ENCODE measurements at places on chromosomes 2 and 18.

DNA sequence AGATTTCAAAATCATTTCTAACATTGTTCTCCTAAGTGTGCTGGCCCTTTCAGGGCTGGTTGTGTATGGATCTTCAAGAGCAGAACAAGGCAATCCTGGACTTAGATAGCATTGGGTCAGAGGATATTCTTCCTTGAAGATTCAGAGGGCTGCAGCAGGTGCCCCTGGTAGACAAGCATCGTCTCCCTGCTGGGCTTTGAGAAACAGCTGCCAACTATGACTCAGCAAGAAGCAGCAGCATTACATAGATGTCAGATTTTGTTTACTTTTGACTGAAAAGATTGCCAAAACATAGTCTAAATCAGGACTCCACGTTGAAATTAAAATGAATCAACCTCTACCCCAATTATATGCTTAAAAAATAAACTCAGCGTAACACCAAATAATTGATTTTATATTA, 618.8 kb downstream of the SOCS6 start:
- peak; percentile 11 for DNase-seq

DNA sequence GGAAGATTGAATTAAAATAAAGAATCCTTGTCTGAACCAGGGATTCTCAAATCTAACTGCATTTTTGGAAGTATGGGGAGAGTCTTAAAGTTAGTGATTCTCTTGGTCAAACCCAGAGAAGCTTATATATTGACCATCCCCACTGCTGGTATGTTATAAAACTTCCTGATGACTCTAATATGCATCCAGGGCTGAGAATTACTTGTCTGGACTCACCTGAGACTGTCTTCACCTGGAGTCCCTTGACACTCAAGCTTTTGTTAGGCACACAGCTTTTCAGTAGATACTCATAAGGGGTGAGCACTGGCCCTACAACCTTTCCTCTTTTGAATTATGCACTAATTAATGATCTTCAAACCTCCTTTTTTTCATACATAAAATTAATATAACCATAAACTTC, 149.6 kb upstream of the GULP1 start:
- DNase-seq, result no peak

- DNase-seq, result no peak
Observed at GRCh38 chr2:209694748-209695147, 76.9 kb upstream of the UNC80 start.

DNA sequence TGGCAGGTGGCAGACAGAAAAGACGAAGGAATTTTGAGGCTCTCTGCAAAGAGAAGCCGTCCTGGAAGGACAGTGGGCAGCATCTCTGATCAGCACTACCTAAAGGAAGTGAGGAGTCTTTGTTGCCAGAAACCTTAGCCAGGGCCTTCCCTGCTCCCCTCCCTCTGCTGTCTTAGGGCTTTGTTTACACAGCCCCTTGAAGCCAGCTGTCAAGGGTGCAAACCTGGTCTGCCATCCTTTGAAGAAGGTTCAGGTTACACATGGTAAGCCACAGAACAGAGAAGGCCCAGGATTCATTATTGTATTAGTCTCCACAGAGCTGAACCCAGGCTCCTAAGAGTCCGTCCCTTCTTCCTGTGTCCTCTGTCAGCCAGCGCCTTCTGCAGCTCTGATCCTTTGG, 356.7 kb downstream of the TGIF1 start:
- DNase-seq, result no peak

GRCh38 chr2:44951714-44952113, 10.2 kb downstream of the SIX3 start:
- no peak for DNase-seq
